ENCODE measurements at places on chromosomes 1 and 21. TPM values are rescaled to one million over a fixed set of nuclear protein-coding genes. Genes with fewer than 3 reads are reported as not detected.

DNA sequence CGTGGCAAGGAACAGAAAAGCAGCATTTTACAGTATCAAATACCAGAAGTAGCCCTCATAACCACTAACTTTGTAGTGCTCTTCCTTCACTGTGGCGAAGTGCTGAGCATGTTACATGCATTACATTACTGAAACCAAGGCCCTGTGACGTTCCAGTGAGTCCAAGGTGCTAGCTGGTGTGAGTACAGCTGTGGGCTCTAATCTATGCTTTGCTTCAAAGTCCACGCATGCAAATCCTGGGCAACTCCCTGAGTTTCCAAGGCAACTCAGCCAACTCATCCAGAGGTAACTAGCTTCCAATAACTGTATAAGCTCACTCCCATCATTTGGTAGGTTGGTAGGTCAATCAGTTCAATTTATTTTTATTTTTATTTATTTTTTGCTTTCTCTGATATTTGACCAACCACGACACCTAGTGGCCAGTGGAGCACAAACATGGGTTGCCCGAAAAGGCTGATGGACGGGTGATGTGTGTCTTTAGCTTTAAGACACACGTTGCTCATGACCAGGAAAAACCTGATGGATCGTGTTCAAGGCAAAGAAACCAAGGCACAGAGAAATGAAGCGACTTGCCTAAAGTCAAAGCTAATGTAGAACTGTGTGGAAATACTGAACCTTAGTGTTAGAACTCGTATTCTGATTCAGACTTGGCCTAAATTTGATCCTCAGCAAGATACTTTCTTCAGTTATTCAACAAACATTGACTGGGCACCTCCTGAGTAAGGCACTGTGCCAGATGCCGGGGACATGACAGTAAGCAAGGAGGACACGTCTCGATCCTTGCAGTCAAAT, 73.0 kb downstream of the GNG12 start:
- no peaks in the 10 kb centered on the region for H3K36me3 ChIP-seq
- H3K27ac ChIP-seq, result no peak overlapping the region
- DNase-seq, result peak; percentile 69

The C2CD2 gene
- 11.9 TPM for total RNA-seq

DNA sequence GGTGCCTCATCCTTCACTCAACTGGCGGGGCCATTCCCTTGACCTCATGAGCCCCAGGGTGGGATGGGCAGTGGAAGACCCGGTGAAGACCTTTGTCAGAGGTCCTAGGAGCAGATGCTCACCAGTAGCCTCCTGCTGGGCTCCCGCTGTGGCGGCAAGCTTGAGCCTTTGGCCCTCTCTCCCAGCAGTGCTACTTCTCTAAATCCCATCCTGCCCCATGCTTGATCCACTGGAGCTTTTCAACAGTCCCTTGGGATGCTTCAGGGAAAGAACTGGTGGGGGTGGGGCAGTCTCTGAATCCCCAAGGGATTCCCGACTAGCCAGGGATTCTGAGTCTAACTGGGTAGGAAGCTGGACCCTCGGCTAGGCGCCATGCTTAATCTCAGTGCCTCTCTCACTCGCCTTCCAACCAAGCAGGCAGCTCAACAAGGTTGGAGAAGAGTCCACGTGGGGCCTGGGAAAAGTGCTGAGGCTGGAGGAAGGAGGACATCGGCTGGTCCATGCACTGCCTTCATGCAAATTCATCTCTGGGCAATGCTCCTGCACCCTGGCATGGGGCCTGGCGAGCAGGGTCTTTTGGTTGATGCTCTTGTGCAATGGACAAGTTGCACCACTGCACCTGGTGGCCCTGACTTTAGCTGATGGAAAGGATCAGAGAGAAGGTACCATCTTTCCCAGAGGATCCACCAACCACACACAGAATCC, 190.3 kb downstream of the GRIK3 start:
- no peaks in the 10 kb centered on the region for H3K36me3 ChIP-seq
- no peak overlapping the region for H3K4me3 ChIP-seq
- no peak for DNase-seq
- no peak overlapping the region for H3K27ac ChIP-seq
- no peaks in the 10 kb centered on the region for H3K4me1 ChIP-seq

DNA sequence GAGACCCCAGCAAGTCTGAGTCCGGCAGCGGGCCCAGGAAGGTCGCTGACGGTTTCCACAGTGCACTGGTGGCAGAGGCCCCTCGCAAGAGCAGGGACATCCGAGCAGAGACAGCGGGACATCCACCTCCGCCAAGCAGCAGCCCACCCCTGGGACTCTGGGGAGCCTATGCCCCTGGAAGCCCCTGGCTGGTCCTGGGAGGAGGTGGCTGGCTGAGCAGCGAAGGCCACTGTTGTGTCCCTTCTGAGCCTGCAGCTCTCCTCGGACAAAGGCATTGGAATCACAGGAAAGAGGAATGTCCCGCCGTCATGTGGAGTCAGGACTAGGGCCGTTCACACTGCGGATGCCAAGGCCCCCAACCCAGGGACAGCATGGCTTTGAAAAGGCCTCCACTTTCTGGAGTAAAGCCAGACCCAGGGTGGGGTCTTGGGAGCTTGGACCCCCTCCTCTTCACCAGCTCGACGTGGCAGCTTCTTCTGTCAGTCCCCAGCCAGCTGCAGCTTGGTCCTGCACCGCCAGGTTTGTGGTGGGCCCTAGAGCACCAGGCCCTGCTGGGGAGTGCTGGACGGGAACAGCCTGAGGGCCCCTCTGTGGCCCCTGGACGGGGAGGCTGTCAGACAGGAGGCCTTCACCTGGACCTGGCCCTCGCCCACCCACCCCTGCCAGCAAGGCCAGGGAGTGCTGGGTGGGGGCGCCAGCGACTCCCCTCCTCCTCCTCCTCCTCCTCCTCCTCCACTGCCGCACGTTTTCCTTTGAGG, 1.4 kb downstream of the MEGF6 start:
- no peak for DNase-seq
- peaks cover 15% of the 10 kb centered on the region for H3K4me1 ChIP-seq
- H3K4me3 ChIP-seq, result no peak overlapping the region
- no peaks in the 10 kb centered on the region for H3K36me3 ChIP-seq
- peaks cover 39% of the 10 kb centered on the region for H3K27me3 ChIP-seq
- H3K27ac ChIP-seq, result no peak overlapping the region

The KPRP gene
- total RNA-seq, result not detected

DNA sequence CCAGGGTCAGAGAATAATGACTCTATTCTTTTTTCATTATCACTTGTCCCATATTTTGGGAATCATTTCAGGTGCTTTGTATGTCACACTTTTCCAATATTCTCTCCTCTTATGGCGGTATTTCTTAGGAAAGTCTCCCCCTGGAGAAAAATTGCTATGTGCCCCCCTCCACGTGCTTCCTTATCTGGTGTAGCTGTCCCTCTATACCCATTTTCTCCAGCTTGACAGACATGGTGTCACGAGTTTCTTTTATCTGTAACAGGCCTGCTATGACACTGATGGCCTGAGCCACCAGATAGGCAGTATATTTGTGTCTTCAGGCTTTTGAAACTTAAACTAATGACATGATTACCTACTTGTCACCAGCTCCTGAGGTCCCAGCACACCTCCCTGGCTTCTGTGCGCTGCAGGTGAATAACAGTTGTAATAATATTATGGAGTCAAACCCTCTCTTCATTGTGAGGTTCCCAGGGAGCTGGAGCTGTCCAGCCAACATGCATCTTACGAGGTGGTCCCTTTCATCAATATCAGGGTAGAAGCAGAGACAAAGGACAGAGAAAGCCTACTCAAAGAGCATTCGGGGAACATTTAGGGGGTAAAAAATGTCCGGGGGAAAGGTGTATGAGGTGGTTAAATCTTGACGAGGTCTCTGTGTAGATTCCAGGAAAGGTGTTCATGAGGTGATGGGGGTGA, 71.2 kb upstream of the DUSP10 start:
- no peaks in the 10 kb centered on the region for H3K27me3 ChIP-seq
- no peak overlapping the region for H3K27ac ChIP-seq
- peaks cover 31% of the 10 kb centered on the region for H3K4me1 ChIP-seq
- no peaks in the 10 kb centered on the region for H3K36me3 ChIP-seq
- no peak for DNase-seq
- no peak overlapping the region for H3K4me3 ChIP-seq
